NCI-H2171 treated with DMSO at 0.1 percent for 48 hours (cell line): ENCODE measurements at places on chromosomes 3 and 15.
A peak's percentile ranks its signal among the peaks of the same experiment; 100 is the strongest.

- no peak for DNase-seq
These were observed 25.8 kb downstream of the RPSA start for GRCh38 chr3:39432342-39432741.

DNA sequence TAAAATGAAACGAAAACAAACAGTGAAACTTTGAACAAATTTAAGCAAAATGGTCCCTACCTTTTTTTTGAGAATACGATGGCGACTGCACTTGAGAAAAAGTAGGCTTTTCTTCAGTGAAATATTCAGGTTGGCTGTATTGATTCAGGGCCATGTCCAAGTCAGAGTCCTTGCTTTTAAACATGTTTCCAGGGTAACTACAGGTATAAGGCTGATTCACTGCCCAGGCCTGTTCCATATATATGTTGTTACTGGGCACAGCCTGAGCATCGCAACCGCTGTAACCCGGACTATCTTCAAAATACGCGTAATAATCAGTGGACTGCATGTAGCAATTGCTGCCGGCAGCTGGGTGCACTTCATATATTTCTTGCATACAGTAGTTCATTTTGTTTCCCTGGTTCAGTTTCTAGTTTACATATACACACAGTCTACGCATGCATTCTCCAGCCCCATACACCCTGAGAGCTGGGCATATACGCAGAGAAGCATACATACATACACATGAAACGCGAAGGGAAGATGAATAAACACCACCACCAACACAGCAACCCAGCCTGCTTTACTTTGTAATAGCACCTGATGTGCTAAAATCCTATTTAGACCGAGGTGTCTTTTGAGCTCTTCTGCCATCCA, 220.0 kb downstream of the NR1D2 start:
- no peak for DNase-seq

DNA sequence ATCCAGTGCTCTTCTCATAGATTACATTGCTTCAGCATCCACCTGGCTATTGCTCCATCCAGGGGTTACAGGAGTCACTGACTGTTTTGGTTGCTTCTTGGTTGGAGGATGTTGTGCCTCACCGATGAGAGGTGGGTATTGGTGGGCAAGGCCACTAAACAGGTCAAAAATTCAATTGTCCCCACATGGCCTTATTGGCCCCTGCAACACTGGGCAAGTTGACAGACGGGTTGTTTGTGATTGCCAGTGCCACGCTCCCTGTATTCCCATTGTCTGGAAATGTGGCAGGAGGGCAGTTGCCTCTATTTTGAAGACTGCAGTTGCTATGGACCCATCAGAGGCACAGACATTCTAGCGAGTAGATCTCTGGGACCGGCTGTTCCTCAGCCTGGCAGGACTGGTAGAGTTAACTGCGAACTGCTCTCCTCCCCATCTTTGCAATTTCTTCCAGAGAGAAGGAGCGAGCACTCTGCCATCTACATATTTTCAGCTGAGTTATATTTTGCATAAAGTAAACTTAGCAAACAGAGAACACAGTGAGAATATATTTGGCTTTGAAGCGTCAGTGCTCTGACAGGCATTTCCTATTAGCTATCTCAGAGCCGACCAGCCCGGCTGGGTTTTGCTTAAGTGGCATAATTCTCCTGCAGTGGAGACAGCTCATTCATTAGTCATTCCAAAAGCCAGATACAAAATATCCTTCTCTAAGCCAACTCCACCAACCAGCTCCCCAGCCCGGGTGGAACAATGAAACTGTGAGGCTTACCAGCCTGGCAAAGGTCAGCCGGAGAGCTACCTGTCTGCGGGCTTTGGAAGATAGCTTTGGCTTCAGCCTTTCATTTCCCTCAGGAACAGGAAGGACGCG, 26.0 kb upstream of the MAGEF1 start:
- DNase-seq = no peak

DNA sequence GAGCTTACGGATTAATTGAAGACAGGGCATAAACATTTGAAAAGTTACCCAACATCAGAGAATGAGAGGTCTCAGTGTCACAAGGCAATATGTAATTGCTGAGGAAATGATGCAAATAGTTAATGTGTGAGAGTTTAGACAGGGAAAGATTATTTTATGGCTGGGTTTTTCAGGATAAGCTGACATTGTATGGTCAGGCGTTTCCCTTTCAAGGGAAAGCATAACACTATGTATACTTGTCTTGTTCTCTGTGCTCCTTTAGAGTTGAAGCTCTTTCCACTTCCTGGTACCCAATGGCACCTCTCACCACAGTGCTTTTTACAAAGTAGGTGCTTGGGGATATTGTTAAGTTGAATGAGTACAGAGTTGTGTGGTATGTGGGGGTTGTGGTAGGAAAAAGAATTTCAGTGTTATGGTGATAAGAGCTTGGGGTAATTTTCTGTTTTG, 19.9 kb downstream of the IQGAP1 start:
- DNase-seq = no peak

- no peak for DNase-seq
These were observed 25.7 kb upstream of the MYLK start for GRCh38 chr3:123909785-123910184.

DNA sequence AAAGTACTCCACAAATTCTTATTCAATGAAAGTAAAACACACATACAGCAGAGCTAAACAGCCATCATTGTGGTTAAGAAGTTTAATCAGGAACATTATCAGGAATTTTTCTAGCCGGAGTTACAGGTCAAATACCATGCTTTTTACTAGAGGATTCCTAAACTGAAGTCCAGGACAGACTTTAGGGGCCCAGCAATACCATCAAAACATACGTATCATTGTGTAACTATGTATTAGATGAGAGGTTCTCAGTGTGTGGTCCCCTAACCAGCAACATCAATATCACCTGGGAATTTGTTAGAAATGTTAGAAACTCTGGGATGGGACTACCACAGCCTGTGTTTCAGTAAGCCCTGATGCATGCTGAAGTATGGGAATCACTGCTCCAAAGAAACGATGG, 404.2 kb upstream of the IL12A start:
- DNase-seq = no peak

DNA sequence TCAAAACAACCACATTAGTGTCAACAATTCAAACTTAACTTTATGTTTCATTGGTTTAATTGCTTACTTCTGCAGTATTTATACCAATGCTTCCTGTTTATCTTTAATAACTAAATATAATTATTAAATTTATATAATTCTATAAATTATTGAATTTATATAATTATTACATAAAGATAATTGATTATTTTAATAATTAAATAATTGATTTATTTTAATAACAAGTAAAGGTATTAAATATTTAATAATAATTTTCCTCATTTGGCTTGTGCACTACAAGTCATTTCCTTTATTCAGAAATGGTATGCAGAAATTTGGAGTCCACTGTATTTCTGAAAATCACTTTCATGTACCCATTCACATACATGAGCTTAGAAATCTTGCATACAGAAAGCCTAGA, 156.2 kb upstream of the NSMCE3 start:
- DNase-seq = no peak

- no peak for DNase-seq
These were observed 105.9 kb downstream of the DUT start for GRCh38 chr15:48437178-48437577.

DNA sequence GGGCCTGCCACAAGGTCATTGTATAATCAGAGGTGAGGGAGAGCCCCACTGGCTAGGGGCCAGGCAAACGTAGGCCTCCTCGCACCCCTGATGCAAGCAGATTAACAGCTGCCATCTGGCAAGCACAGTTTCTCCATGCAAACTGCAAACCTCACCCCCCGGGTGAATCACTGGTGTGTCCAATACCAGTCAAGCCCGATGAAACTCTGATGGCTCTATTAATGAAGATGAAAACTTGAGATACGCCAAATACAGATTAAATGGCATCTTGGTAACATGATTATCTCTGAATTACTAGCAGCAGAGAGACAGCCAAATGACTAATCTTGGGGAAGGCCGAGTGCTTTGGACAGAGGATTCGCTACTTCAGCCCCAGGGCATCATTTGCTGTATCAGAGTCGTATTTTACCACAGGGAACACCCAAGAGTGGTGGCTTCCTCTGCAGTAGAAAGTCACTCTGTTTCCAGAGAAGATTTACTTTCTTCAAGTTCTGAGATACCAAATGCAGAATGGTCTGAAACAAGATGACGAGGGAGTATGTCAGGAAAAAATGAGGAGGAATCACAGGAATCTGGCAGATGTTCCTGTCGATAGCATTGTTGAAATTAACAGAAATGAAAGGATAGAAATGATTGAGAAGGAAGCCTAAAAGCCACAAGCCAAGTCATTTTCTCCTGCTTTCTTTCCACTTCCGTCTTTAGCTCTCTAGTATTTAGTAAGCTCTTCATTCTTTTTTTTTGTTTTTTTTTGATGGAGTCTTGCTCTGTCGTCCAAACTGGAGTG, 96.2 kb upstream of the NR2F2 start:
- DNase-seq = no peak

DNA sequence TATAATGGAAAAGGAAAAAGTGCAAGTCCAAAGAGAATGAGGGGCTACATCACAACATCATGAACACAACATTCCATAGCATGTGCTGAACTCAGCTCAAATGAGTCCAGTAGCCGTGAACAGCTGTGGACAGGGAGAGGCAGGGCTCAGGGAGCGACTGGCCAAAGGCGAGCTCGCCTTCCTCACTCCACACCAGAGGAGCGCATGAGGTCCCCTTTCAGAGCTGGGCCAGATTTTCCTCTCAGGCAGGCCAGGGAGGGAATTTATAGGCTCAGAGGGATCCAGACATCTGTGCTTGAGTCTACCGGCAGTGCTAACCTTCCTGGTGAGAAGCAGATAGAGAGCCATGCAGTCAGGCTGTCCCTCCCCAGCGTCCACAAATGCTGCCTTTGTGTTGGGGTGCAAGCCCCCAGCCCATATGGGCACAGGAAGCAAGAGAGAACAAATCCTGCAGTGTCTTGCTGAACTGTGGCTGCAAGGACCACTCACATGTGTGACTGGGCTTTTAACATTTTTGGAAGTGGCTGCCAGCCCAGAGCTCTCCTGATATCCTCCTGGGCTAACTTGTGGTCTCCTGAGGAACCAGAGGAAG, 32.5 kb downstream of the ARHGEF3 start:
- no peak for DNase-seq

GRCh38 chr15:67463488-67463887, 57.4 kb upstream of the C15orf61 start:
- no peak for DNase-seq

DNA sequence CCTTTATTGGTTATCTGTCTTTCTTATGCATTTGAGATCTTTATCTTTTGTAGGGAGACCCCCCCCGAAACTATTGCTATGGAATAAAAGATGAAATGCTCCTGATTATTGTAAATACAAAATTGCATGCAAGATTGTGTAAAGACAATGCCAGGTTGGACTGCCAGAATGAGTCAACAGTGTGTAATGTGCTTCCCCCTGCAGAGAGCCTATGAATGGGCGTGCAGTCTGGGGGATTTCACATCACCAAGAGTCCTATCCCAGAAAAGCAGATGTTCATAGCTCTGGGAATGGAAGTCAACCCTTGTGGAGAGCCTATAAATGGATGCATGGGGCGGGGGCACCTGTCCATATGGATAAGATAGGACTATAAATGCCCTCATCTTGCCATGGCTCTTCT, 584.3 kb downstream of the NSUN3 start:
- no peak for DNase-seq

GRCh38 chr3:96958856-96959255, 144.5 kb downstream of the EPHA6 start:
- DNase-seq = no peak

GRCh38 chr15:57259568-57260040, 116.7 kb upstream of the CGNL1 start:
- peak; percentile 19 for DNase-seq

GRCh38 chr3:152197937-152198336, 70.8 kb upstream of the MBNL1 start:
- no peak for DNase-seq

DNA sequence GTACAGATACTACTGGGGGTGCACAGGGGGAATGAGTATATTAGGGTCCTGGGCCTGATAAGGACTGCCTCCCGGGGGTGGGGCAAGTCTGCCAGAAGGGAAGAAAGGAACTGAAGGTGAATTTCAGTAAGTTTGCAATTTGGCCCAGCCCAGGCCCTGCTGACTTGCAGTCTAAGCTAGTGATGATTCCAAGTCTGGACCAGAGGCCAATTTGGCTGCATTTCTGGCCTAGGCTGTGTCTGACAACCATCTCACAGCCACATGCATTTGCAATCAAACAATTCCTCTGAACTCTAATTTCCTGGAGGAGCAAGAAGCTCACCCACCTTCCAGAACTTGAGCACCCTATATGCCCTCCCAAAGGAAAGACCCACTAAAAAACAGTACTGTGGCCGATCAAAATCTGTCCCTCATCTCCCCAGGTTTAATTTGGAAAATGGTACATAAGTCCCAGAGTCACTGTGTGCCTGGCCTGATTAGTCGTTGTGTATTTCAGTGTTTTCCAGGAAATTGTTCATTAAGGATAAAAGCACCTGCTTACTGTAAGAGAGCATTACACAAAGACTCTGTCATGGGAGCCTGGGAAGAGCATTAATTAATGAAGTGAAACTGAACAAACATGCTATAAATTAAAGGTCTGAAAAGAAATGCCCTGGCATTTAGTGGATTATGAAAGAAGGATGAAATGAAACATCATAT, 114.5 kb downstream of the MEGF11 start:
- DNase-seq = no peak

- no peak for DNase-seq
These were observed 72.9 kb downstream of the IL12A start for GRCh38 chr3:160061525-160061924.

DNA sequence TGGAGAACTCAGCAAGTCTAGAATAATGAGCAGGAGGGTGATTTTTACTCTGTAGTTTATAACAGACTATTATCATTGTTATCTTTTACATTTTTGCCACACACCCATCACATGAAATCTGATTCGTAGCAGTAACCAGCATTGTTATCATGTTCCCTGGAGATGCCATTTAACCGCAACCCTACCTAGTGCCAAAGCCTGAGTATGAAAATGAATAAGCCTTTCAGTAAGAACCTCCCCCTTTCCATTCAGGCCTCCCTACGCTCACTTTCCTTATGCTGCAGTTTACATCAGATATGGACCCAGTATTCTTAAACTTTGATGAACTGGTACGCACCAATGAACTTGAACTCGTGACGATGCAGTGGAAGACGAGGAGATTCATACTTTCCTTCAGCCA, 158.7 kb upstream of the SPRED1 start:
- no peak for DNase-seq

DNA sequence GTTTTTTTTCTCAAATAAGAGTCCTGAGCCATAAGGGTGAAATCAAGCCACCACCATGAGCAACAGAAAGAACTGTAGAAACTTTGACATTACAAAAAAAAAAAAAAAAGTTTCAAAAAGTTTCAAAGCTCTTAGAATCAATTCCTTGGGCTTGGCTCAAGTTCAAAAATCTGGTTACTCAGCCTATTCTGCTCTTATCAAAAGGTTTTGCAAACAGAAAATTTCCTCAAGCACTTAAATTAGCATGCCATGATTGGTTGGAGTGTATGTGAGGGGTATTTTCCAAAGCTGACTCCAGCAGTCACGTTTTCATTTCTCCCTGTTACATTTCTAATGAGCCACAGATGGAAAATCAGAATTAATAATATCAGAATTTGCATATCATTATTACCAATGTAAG, 12.1 kb upstream of the PEX5L start:
- DNase-seq = no peak
